Right atrium auricular region (tissue), 2 donors: ENCODE measurements at places on chromosomes 3 and 15. TPM values are rescaled to one million over a fixed set of nuclear protein-coding genes. Genes with fewer than 3 reads are reported as not detected.

DNA sequence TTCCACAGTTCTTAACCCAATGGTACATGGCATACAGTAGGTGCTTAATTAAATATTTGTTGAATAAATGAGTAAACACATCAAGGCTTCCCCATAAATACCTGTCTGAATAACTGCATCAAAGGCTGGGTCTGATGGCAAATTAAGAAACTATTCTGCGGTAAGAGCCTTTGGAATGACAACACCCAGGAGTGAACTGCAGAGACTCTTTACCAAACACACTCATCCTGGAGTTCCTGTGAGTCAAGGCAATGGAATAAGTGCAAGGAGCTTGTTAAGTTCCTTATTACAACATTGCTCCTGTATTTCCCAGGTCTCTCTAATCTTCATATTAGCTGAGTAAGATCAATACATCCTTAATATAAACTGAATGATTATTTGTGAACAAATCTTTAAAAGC is 119.9 kb upstream of the STT3B start:
- no peak overlapping the region for H3K27ac ChIP-seq
- no peaks in the 10 kb centered on the region for H3K36me3 ChIP-seq
- no peaks in the 10 kb centered on the region for H3K27me3 ChIP-seq

GRCh38 chr3:194176274-194176991 is 40.5 kb downstream of the HES1 start:
- H3K4me1 ChIP-seq = no peaks in the 10 kb centered on the region
- H3K4me3 ChIP-seq = no peak overlapping the region
- H3K36me3 ChIP-seq = no peaks in the 10 kb centered on the region
- H3K27me3 ChIP-seq = no peaks in the 10 kb centered on the region
- H3K27ac ChIP-seq = no peak overlapping the region

DNA sequence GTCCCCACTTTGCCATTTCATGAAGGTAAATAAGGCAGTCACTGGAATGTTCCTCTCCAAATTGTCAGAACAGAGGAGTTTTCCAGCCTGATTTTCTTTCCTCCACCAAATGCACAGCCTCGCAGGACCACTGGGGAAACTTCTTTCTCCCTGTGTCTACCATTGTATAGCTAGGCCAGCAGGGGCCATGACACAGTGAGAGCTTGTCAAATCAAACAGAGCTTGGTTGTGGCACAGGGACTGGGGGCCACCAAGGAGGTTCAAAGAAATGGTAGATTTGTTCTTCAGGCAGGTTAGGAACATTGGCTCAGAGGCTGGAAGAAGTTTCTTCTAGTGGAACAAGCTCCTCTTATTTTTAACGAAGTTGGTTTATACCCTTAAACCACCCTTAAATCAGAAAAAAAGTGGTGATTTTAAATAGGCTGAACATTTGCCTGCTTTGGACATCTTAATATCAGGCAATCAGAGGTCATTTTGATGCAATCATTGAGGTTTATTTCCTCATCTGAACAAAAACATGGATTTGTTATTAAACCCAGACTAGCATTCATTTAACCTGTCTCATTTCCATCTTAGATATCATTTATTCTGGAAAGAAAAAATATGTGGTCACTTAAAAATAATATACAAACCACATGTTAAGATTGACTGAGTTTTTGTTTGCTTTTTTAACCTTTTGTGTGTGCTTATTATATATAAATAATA is 105.6 kb downstream of the GTPBP8 start:
- no peaks in the 10 kb centered on the region for H3K27me3 ChIP-seq
- H3K4me3 ChIP-seq = no peak overlapping the region
- DNase-seq = no peak
- H3K27ac ChIP-seq = no peak overlapping the region
- H3K36me3 ChIP-seq = no peaks in the 10 kb centered on the region

DNA sequence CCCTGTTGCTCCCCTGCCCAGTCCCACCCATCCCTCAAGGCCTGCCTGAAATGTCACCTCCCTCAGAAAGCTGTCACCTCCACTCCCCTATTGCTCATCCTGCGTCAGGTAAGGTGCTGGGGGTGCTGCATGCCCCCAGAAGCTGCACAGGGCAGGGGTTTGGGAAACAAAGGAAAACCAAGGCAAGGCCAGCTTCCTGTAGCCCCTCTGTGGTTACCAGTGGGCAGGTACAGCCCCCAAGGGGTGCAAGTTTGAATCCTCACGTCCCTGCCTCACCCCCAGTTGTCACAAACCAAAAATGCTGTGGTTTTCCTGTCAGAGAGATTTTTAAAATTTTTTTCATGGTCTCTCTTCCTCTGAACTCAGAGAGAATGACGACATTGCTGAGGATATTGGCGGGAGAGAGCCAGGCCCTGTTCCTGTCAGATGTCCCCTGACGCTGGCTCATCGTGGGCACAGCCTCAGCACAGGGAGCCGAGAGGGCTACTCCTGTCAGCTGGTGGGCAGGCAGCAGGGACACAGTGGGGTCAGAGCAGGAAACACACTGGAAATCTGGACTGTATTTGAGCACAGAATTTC is 27.0 kb downstream of the PSTPIP1 start:
- no peaks in the 10 kb centered on the region for H3K27me3 ChIP-seq
- no peaks in the 10 kb centered on the region for H3K36me3 ChIP-seq
- H3K4me3 ChIP-seq = no peak overlapping the region
- H3K27ac ChIP-seq = no peak overlapping the region
- no peak for DNase-seq
- peaks cover 15% of the 10 kb centered on the region for H3K4me1 ChIP-seq

DNA sequence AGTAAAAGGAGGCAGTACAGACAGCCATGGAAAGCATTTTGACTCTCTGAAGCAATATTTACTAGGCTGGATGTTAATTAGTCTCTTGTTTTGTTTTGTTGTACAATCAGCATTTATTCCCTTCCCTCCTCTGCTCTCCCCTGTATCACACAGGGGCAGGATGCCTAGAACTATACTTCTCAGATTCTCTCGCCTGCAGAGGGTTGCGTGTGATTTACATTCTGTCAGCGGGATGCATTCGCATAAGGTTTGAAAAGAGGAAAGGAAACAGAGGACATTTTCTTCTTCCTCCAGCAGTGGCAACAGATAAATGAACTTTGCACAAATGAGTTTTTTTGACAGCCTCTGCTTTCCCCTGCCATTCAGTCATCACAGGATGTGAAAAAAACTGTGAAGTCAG is 188.3 kb downstream of the RSL24D1 start:
- no peak overlapping the region for H3K4me3 ChIP-seq
- no peaks in the 10 kb centered on the region for H3K27me3 ChIP-seq
- no peaks in the 10 kb centered on the region for H3K36me3 ChIP-seq
- H3K27ac ChIP-seq = no peak overlapping the region

- H3K4me1 ChIP-seq = peaks cover 41% of the 10 kb centered on the region
- no peak for DNase-seq
- H3K27me3 ChIP-seq = no peaks in the 10 kb centered on the region
These were observed 77.0 kb downstream of the BBX start for GRCh38 chr3:107599772-107600145.

GRCh38 chr3:14537590-14538450 is 2.3 kb downstream of the GRIP2 start:
- H3K4me3 ChIP-seq = no peak overlapping the region
- no peaks in the 10 kb centered on the region for H3K36me3 ChIP-seq
- DNase-seq = no peak
- peak overlapping the region; percentile 81 for H3K27ac ChIP-seq

DNA sequence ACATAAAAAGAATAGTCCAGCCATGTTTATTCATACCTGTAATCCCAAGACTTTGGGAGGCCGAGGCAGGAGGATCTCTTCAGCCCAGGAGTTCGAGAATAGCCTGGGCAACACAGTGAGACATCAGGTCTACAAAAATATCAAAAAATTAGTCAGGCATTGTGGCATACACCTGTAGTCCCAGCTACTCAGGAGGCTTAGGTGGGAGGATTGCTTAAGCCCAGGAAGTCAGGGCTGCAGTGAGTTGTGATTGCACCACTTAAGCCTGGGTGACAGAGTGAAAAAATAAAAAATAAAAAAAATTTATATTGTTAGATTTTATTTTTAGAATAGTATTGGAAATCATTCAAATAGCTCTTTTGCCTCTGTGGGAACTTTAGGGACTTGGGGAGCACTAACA is 12.8 kb upstream of the TM4SF1 start:
- no peaks in the 10 kb centered on the region for H3K27me3 ChIP-seq
- peaks cover 28% of the 10 kb centered on the region for H3K4me1 ChIP-seq
- no peak for DNase-seq
- H3K4me3 ChIP-seq = no peak overlapping the region
- no peaks in the 10 kb centered on the region for H3K36me3 ChIP-seq

GRCh38 chr15:25775317-25775912 is 87.7 kb downstream of the ATP10A start:
- no peaks in the 10 kb centered on the region for H3K27me3 ChIP-seq
- no peak overlapping the region for H3K27ac ChIP-seq
- no peaks in the 10 kb centered on the region for H3K36me3 ChIP-seq
- peak; percentile 85 for DNase-seq
- H3K4me1 ChIP-seq = peaks cover 13% of the 10 kb centered on the region

DNA sequence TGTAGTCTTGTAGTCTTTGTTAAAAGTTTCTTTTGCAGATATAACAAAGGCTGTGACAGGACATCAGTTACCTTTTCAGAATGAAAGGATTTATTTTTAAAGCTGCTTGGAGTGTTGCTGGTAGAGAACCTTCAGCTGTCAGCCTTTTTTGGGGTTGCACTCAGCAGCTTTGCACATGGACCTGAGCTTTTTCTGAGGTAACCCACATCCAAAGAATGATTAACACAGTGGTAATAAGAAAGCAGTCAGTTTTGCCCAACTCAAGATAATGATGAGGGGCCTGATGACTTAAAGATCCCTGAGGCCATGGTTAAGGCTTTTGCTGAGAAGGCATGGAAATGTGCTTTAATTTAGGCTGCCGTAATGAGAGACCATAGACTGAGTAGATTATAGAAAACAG is 1042.7 kb downstream of the PLOD2 start:
- no peak for DNase-seq
- H3K4me1 ChIP-seq = no peaks in the 10 kb centered on the region
- H3K4me3 ChIP-seq = no peak overlapping the region
- H3K27ac ChIP-seq = no peak overlapping the region
- H3K36me3 ChIP-seq = no peaks in the 10 kb centered on the region

- H3K36me3 ChIP-seq = no peaks in the 10 kb centered on the region
- DNase-seq = no peak
- no peak overlapping the region for H3K27ac ChIP-seq
- no peaks in the 10 kb centered on the region for H3K27me3 ChIP-seq
These were observed 625.6 kb upstream of the SGO1 start for GRCh38 chr3:20811631-20812030.

The RTP2 gene
- not detected for total RNA-seq

The SNX22 gene
- 11.9 TPM for total RNA-seq

The C3orf20 gene
- not detected for total RNA-seq

The TLR9 gene
- not detected for total RNA-seq

The SLC51B gene
- total RNA-seq = not detected
